Activated CD8-positive, alpha-beta memory T cell treated with anti-CD3 and anti-CD28 coated beads, Interleukin-2, amount 50 U/mL, for 48 hours (primary cell): ENCODE measurements at places on chromosomes 12 and 14.

DNA sequence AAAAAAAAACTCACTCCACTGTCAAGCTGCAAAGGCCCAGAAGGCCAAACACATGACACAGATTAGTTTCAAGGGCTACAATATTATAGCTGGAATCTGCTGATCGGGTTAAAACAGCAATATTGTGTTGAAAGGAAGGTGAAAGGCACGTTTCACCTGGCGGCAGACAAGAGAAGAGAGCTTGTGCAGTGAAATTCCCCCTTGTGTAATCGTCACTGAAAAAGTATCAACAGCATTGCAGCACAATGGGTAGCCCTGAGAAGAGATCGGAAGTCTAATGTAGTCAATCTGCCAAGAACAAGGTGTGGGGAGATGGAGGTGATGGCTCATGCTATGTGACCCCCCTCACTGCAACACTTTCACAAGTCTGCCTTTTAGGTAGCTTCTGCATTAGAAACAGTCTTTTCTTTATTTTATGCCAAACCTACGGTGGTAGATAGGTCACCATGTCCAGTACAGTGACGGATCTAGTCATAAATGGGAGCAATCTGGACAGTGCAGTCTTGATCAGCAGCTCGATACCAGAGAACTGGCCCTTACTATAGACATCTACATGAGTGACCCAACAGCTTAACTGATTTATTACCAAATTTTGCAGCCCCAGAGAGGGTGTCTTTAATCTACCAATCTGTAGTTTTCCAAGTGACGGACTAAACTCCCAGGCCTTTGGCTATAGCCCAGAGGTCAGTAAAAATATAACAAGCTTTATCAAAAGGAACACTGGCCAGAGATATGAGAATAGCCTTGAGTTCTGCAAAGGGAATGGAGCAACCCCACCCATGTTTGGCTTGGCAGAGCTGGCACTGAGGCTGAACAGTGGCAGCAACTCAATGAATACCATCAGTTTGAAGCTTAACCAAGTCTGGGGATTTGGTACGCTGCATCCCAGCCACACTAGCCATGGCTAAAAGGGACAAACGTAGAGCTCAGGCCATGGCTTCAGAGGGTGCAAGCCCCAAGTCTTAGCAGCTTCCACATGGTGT, 35.4 kb downstream of the SPTSSA start:
- no peak for DNase-seq

DNA sequence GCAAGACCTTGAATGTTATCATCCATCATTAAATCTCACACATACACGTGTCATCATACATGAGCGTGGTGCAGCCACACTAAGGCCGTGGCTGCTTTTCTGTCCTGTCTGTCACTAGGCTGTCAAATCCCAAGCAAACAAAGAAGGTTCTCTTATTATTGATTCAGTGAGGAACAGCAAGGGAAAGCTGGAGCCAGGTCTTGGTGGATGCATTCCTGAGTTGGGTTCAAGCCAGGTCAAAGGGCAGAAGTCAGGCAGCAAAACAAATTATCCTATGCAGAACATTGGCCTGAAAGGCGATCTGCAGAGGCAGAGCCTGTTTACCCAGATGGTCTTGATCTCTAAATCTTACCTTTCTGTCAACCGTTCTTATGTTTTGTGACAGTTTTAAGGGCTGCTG, 252.3 kb downstream of the NEDD1 start:
- no peak for DNase-seq

GRCh38 chr12:53770281-53770680, 18.5 kb upstream of the CISTR start:
- no peak for DNase-seq

DNA sequence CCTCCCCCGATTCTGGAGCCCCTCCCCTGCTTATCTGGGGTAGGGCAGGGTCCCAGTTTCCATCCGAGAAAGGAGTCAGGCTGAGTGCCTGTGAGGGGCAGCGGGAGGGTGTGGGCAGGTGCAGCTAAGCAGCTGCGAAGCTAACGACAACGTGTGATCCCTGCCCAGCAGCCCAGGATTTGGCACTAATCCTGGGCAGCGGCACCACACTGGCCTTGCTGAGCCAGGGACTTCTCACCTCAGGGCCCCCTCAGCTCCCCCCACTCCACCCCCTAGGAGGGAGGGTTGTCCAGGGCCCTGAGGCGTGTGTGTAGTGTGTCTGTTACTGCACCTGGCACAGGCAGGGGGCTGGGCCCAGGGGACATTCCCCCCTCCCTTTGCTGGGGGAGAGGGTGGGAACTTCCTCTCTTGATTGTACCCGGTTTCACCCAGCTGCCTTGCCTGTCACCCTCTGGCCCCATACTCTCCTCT, 1.8 kb downstream of the SMIM41 start:
- DNase-seq, result no peak

DNA sequence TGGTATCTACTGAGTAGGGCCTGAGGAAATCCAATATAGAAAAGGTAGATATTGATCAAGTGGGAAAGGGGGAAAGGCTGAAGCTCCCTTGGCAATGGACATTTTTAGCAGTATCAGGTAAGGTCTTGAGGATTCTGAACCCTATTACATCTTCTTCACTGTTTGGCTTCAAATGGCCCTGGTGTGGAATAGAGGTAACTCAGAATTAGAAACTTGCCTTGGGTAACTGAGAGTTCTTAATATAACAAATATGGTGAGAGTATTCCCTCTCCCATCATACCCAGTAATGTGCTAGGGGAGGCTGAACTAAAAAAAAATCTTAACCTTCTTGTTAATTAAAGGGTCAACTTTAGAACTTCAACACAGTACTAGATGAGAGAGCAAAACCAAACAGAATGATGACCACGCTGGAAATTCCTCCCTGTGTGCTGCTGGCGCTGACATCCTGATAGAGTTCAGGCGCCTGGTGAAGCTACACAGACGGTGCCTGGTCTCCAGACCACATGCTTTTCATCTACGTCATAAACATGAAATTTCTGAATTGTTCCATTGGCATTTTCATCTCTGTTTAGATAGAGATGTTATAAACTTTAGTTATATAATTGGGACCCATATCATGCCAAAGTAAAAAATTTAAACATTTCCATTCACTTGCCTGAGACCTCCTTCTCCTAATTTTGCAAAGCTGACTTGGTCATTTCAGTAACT, 128.3 kb downstream of the AKAP6 start:
- DNase-seq, result no peak

- DNase-seq, result peak; percentile 83
Measured at GRCh38 chr12:55724226-55724939, 4.2 kb downstream of the RDH5 start.
